Fibroblast of the aortic adventitia (primary cell): ENCODE measurements at places on chromosomes 13 and 19. TPM values are rescaled to one million over a fixed set of nuclear protein-coding genes. Genes with fewer than 3 reads are reported as not detected.

Gene MIR17HG
- total RNA-seq = 4.7 and 8.8 TPM in 2 replicates

Gene KCNC3
- total RNA-seq = not detected in 2 replicates

Gene TEX101
- total RNA-seq = not detected in 2 replicates

Gene LGALS14
- not detected in 2 replicates for total RNA-seq

Gene ICAM4
- 0.27 and 0.98 TPM in 2 replicates for total RNA-seq

Gene PHF11
- total RNA-seq = 13.3 and 33.7 TPM in 2 replicates

Gene SIX5
- total RNA-seq = 9.5 and 16.4 TPM in 2 replicates

Gene KCTD12
- total RNA-seq = 62.6 and 176 TPM in 2 replicates

Gene KLK14
- total RNA-seq = not detected in 2 replicates

Gene CYP4F12
- total RNA-seq = not detected in 2 replicates

Gene CASP14
- not detected in 2 replicates for total RNA-seq

Gene NLRP12
- total RNA-seq = not detected in 2 replicates

Gene HIF3A
- total RNA-seq = 0.49 and 0.99 TPM in 2 replicates
